ENCODE measurements at places on chromosomes 2 and 18.

DNA sequence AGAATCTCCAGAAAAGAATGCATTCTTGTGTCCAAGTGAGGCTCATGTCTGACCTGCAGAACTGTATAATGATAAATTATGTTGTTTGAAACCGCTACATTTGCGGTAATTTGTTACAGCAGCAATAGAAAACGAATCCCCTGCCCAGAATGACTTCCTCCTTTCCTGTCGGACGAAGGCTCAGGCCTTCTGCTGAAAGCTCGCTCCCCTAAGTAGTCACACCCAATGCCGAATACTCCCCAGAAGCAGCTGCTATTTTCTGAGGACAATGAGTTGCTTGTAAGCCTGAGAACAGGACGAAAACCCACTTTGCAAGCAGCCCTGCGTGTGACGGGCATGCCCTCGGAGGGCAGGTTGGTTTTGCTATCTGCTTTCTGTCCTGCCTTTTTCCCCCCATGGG is 27.7 kb upstream of the PTPN4 start:
- DNase-seq, result no peak

- no peak for DNase-seq
Measured at GRCh38 chr2:60560734-60561644, 7.5 kb upstream of the BCL11A start.

- no peak for DNase-seq
Measured at GRCh38 chr2:241485172-241485911, 23.0 kb downstream of the STK25 start.

DNA sequence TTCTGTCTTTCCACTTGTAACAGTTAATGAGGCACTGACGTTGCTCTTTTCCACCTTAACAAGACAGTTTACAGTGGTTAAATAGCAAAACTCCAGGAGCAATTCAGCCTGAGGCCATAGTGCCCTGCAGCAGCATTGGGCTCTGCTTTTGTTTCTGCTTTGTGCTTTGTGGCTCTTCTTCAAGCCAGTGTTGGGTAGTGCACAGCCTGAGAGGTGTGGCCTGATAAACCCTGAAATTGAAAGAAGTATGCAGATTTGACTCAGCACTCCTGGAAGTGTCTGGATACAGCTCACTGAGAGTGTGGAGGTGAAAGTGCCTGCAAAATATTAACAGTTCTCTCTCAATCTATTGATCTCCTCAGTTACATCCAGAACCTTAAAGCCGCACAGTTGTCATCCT is 63.0 kb downstream of the STK25 start:
- no peak for DNase-seq

DNA sequence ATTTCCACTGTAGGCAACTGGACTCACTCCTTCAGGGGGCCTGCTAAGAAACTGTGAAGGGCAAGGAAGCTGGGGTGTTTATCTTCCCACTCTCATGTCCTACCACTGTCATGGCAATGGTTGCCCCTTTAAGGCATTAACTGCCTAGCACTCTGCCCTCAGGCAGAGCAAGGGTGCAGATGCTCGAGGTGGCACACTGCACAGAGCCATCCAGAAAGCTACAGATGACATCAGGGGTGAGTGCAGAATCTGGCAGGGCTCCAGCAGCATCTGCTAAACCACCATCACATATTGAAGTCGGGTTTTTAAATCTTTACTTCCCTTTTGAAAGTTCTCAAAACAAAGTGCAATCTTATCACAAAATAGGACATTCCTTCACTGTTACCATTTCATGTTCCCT is 75.4 kb downstream of the RAPGEF4 start:
- no peak for DNase-seq

GRCh38 chr2:9156483-9156882 is 50.1 kb upstream of the ASAP2 start:
- DNase-seq, result no peak

GRCh38 chr2:183250061-183250460 is 125.8 kb downstream of the NUP35 start:
- no peak for DNase-seq

- DNase-seq, result no peak
Measured at GRCh38 chr18:79949697-79950487, 1.6 kb downstream of the SLC66A2 start.

DNA sequence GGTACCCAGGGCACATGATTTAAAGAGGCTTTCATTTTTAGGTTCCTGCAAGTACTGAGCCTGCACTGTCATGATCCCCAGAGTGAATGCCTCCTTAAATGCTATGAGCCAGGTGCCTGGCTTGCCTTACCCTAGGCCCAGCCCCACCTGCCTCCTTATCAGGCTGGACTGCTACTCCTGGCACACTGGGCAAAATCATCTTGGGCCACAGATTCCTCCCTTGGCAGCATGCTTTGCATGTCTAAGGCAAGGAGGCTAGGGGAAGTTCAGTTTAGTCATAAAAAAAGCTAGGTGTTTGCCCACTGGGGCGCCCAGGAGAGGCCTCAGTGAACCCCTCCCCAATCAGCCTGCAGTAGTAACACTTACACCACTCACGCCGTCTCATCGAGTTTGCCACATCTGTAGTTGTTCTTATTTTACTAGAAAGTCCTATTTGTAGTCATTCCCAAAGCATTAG is 45.1 kb downstream of the LBH start:
- no peak for DNase-seq

DNA sequence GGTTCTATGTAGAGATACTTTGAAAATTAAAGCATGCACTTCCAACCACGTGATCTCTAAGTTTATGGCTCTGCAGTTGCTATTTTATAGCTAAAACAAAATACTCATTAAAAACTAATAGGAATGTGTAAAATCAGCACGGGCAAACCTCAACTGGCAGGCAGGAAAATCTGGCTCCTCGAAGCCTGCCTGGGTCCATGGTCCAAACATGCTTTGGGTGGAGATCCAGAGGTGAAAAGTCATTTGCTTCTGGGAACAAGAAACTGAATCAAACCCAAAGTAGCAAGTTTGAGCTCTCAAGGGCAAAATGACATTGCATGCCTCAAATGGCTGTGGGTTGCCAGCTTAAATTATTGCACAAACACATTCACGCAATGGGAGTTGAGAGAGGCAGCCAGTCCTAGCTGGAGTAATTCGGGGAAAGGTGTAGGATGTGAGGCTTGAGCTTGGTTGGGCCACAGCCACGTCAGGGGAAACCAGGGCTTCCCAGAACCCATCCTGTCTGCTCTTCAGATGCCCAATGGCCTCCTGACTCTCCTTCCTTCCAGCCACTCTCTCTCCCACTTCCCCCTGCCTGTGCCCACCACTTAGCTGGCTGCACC is 75.2 kb upstream of the LCLAT1 start:
- DNase-seq, result no peak

- no peak for DNase-seq
Measured at GRCh38 chr18:9546468-9546867, 67.9 kb downstream of the PPP4R1 start.

GRCh38 chr2:189466656-189467055 is 25.4 kb downstream of the WDR75 start:
- no peak for DNase-seq

DNA sequence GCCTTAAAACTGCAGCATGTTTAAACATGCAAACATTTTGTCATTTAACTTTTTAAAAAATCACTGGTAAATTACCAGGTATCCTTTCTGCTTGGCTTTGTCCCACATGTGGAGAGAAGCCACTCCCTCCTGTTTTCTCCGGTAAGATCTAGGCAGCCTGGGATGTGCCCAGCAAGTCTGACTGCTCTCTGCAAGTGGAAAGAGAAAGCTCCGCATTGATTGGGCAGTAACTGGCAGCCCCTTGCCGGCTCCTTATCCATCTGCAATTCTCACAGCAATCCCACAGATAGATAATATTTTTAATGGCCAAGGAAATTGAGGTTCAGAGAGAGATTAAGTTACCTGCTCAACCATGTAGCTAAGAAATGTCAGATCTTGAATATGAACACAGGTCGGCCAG is 136.1 kb downstream of the TMEM200C start:
- DNase-seq, result no peak

DNA sequence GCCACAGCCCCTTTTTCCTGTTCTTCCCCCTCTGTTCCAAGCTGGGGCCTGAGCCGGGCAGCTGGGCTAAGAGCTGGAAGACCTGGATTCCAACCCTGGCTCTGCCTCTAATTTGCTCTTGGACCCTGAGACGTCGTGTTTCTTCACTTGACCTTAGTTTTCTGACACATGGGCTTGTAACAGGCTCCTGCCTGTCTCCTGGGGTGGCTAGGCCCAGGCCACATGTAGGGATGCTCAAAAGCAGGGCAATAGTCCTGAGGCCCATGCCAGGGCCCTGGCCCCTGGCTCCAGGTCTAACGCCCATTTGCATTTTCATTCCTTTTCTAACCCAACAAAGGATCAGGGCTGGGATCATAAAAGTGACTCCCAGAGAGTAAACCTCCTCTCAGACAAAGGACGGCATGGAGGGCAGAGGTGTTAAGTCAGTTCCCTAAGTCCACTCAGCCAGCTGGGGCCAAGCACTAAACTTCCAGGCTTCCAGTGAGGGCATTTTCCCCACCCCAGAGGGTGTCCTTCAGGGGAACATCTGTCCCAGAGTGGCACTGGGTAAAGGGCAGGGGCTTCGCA is 16.6 kb upstream of the DNMT3A start:
- no peak for DNase-seq

DNA sequence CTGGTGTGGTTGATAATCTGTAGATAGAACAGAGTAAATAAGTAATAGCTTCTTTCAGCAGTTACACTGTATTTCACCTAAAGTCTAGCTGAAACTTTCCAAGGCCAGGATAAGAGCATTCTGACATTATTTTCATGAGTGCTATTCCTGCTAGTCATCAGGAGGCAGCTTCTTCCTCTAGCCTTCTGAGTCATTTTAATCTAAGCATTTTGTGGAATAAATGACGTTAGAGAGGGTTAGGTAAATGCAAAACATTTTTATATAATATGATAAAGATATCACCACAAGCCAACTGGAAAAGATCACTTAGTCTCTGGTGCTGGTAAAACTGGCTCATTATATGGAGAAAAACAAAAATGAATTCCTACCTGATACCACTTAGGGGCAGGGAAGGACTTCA is 138.5 kb downstream of the MEP1B start:
- no peak for DNase-seq

DNA sequence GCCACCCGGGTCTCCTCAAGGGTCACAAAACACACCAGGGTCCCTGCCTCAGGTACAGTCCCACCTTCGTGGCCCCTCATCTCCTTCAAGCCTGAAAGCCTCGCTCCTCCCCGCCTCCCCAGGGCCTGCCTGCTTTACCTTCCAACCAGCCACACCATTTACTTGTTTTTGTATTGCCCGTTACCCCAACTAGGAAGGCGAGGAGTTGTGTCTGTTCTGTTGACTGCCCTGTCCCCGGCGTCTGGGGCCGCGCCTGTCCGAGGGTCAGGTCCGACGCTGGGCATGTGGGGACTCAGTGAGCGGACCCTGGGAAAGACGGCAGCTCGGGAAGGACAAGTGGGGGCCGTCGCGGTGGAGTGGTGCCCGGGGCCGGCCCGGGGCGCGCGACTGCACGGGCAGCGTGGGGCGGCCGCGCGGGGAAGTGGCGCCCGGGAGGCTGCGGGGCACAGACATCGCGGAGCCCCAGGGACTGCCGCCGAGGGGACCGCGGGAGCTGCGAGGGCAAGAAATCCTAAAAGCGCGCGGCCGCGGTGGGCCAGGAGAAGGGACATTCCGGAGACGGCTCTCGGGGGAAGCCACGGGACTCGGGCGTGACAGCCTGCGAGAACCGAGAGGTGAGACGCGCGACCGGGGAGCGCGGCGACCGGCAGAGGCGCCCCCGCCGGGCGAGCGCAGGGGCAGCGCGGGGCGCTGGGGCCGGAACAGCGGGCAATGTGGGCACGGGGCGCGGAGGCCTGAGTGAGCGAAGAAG is 797 bp upstream of the GRHL1 start:
- no peak for DNase-seq

- DNase-seq, result no peak
Measured at GRCh38 chr18:63210521-63210920, 109.0 kb downstream of the BCL2 start.

DNA sequence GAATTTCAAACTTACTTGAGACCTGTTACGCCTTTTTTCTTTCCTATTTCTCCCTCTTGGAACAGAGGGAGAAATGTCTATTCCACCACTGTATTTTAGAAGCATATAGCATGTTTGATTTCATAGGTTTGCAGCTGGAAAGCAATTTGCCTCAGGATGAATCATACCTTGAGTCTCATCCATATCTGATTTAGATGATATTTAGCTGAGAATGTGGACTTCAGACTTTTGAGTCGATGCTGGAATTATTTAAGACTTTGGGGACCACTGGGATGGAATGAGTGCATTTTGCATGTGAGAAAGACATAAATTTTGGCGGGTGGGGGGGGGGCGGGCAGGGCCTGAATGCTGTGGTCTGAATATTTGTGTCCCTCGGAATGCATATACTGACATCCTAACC is 282.7 kb upstream of the STON1 start:
- DNase-seq, result no peak

DNA sequence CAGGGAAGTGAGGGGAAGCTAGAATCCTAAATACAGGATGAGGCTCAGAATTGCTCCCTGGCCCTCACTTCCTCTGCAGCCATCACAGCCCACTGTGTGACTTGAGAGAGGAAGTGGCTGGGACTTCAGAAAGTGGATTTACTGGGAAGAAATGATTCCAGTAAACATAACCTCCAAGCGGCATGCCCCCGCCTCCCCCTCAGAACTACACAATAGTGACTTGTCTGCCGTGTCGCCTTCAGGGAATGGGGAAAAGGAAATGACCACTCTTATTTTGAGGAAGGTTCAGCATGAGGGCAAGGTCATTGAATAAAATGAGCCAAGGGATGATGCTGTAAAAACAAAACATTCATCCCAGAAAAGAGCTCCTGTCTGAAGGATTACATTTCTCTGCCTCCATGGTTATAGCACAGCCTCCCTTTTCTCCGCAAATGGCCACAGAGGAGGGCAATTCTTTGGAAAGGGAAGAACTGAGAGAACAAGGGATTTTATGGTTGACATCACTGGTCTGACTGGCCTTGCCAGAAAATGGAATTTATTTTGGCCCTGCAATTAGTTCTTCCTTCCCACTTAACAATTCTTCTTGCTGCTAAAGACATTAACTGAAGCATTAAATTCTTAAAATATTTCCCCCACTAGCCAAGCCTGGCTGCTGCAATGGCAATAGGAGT is 78.9 kb upstream of the DAPL1 start:
- DNase-seq, result no peak

DNA sequence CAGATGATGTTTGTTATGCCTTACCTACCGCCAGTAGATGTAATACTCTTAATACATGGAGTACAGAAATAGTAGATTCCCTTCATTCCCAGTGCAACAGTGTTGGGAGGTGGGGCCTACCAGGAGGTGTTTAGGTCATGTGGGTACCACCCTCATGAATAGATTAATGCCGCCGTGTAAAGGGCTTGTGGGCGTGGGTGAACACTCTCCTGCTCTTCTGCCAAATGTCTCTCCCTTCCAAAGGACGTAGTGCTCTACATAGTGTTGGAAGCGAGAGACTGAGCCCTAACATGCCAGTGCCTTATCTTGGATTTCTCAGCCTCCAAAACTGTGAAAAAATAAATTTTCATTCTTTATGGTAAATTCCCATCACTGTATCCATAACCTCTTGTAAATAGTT is 30.1 kb downstream of the PLEKHA3 start:
- DNase-seq, result no peak

- no peak for DNase-seq
Measured at GRCh38 chr2:155830817-155831579, 501.5 kb downstream of the NR4A2 start.

Measured in NCI-H1436 treated with DMSO at 0.1 percent for 48 hours (cell line).